ENCODE measurements at places on chromosomes 5 and 9.

GRCh38 chr9:128218518-128219389, 15.6 kb downstream of the DNM1 start:
- H3K4me3 ChIP-seq: peak overlapping the region; percentile 80
- peaks cover 4% of the 10 kb centered on the region for H3K27me3 ChIP-seq
- no peaks in the 10 kb centered on the region for H3K36me3 ChIP-seq
- peak overlapping the region; percentile 66 for H3K27ac ChIP-seq
- DNase-seq: peak; percentile 91

DNA sequence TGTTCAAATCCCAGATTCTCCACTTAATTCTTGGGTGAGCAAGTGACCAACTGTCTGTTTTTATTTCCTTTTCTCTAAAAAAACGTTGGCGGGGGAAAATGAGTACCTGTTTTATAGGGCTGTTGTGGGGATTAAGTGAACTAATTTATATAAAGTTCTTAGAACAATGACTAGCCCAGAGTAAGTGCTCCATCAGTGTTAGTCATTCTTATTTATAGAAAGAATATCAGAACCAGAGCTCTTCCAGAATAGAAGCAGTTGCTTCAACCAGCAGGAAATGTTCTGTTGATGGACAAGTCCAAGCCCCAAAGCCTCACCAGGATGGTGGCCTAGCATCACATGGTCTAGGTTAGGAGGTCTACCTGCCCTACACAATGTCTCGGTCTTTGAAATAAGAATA, 379.2 kb downstream of the ACTL7B start:
- no peak overlapping the region for H3K27ac ChIP-seq
- no peak overlapping the region for H3K4me3 ChIP-seq
- no peaks in the 10 kb centered on the region for H3K36me3 ChIP-seq
- no peaks in the 10 kb centered on the region for H3K4me1 ChIP-seq
- no peak for DNase-seq
- H3K27me3 ChIP-seq: no peaks in the 10 kb centered on the region

- H3K4me3 ChIP-seq: no peak overlapping the region
- peaks cover 41% of the 10 kb centered on the region for H3K4me1 ChIP-seq
- H3K27ac ChIP-seq: no peak overlapping the region
- H3K27me3 ChIP-seq: no peaks in the 10 kb centered on the region
- H3K36me3 ChIP-seq: peaks cover 56% of the 10 kb centered on the region
- DNase-seq: no peak
These were observed 36.2 kb downstream of the IPPK start for GRCh38 chr9:92633614-92634278.

DNA sequence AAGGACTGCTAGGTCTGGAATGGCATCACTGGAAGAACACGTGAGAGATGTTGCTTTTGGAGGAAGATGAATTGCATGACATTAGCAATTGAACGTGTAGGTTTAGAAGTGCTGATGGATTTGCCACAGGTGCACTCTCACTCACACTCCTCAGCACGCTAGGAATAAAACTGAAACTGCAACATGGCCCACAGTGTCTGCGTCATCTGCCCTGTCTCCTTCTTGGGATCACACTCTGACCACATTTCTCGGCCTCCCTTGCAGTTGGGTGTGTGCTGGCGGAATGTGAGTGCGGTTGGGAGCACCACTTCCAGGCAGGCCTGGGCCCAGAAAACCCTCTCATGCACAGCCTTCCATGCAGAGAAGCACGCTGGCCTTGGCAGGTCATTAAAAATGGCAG, 152.8 kb upstream of the LHFPL2 start:
- H3K27me3 ChIP-seq: no peaks in the 10 kb centered on the region
- H3K4me3 ChIP-seq: no peak overlapping the region
- H3K36me3 ChIP-seq: peaks cover 28% of the 10 kb centered on the region
- H3K4me1 ChIP-seq: peaks cover 18% of the 10 kb centered on the region
- no peak overlapping the region for H3K27ac ChIP-seq
- DNase-seq: no peak

GRCh38 chr9:18703901-18704379, 230.0 kb downstream of the ADAMTSL1 start:
- DNase-seq: no peak
- H3K36me3 ChIP-seq: no peaks in the 10 kb centered on the region
- no peak overlapping the region for H3K27ac ChIP-seq
- H3K4me3 ChIP-seq: no peak overlapping the region

GRCh38 chr9:99130069-99130468, 25.2 kb downstream of the TGFBR1 start:
- H3K36me3 ChIP-seq: peaks cover 16% of the 10 kb centered on the region
- peak overlapping the region; percentile 73 for H3K27ac ChIP-seq
- H3K4me3 ChIP-seq: peak overlapping the region; percentile 34
- H3K4me1 ChIP-seq: peaks cover 61% of the 10 kb centered on the region
- H3K27me3 ChIP-seq: no peaks in the 10 kb centered on the region

DNA sequence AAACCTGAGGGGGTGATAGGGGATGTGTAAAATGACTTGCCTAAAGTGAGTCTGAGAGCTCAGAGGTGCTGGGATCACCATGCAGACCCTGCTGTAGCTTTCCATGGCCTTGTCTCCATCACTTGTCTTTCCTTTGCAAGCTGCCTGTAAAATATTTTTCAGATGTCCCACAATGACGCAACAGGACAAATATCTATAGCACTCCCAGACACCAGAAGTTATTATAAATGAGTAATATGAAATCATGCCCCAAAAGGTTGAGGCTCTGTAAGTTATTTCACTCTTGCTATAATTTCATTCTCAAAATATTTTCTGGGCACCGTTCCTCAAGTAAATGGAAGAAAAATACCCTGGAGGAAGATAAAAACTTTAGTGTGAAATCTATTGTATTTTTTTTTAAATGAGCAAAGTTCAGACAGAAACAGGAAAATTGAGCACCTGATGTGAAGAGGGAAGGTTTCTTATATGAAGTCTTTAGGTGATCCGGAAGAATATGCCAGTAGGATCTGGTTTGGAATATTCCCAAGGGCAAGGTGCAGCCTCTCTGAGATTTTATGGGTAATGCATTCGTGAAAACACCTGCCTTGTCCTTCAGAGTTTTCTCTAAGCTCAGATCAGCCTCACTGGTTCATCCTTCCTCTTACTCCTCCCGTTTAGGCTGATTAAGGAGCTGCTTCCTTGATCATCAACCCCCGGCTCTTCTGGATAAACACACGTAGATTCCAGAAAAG, 138.3 kb upstream of the DMAC1 start:
- DNase-seq: no peak
- H3K27ac ChIP-seq: no peak overlapping the region
- H3K27me3 ChIP-seq: no peaks in the 10 kb centered on the region

- no peak overlapping the region for H3K4me3 ChIP-seq
- peaks cover 7% of the 10 kb centered on the region for H3K4me1 ChIP-seq
- no peaks in the 10 kb centered on the region for H3K27me3 ChIP-seq
- H3K27ac ChIP-seq: peak overlapping the region; percentile 14
- DNase-seq: no peak
- peaks cover 48% of the 10 kb centered on the region for H3K36me3 ChIP-seq
These were observed 38.4 kb upstream of the SUSD3 start for GRCh38 chr9:93020151-93020550.

DNA sequence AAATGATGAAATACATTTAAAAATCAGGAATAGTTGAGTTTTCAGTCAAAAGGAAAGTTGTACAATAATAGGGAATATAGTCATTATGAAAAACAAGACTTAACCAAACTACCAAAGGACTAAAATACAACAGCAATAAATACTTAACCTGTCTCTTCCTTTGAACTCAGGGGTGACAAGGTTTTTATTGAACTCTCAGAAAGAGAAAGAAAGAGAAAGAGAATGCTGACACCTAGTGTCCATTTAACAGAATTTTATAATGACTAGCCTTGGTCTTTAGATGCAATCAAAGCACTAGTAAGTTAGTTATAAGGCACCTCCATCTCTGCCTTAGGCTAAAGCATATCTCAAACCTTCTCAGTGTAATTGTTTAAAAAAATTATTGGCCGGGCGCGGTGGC, 47.5 kb downstream of the UIMC1 start:
- no peak for DNase-seq
- H3K4me3 ChIP-seq: no peak overlapping the region
- no peaks in the 10 kb centered on the region for H3K4me1 ChIP-seq
- no peaks in the 10 kb centered on the region for H3K27me3 ChIP-seq
- peak overlapping the region; percentile 37 for H3K27ac ChIP-seq
- H3K36me3 ChIP-seq: peaks cover 30% of the 10 kb centered on the region

DNA sequence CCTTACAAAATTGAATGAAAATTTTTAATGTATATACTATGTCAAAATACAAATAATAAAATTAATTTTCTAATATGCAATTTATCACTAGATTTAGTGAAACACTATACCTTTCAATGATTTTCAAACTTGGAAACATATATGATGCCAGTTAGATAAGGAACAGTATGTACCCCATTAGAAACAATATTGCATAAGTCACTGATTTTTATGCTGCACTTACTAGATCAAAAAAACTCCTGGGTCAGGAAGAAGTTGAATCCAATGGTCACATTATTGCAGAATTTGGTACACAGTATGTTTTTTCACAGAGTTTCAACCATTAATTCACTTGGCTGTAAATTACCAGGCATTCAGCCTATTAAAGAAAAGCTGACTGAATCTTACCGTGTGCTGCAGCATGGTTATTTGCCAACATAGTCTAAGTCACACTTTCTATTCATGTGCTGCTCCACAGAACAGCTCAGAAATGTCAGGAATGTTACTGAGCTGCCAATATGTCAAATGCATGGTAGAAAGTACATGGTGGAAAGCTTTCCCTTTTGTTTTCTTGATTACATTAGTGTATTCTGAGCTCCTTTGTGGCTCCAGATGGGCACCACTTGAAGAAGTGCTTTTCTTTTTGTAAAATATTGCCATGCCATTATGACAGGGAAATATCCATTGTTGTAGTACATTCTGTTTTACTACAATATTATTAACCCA, 9.9 kb upstream of the PRR16 start:
- H3K4me3 ChIP-seq: no peak overlapping the region
- H3K4me1 ChIP-seq: peaks cover 8% of the 10 kb centered on the region
- DNase-seq: no peak
- H3K27ac ChIP-seq: no peak overlapping the region
- no peaks in the 10 kb centered on the region for H3K27me3 ChIP-seq

GRCh38 chr9:26574256-26574655, 318.3 kb downstream of the CAAP1 start:
- no peak overlapping the region for H3K4me3 ChIP-seq
- no peaks in the 10 kb centered on the region for H3K27me3 ChIP-seq
- H3K27ac ChIP-seq: no peak overlapping the region
- H3K4me1 ChIP-seq: no peaks in the 10 kb centered on the region
- no peaks in the 10 kb centered on the region for H3K36me3 ChIP-seq

DNA sequence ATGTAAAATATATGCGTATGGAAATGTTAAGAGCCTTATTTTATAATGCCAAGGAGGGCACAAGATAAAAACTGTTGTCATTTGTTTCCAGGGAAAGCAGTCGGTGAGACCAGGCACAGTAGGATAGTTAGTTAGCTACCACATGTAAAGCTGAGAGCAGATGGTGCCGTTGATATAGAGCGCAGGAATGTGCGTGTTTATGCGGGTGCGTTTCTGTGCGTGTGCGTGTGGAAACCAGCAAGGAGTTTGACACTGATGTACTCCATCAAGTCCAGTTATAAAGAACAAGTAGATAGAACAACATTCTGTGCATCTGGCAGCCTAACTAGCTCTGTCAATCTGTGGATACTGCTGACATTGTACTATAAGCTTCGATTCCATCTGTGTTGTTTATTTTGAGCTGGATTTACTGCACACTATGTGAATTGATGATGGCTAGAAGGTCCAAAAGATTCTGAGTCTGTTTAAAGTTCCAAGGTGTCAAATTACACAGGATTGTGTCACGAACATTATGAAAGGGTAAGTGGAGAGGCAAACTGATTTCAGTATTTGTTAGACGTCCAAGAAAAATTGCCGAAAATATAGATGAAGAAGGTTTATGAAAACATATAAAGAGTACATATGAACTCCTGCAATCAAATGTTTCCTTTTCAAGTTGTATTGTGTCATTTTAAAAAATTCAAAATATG, 494.9 kb upstream of the MEF2C start:
- peaks cover 7% of the 10 kb centered on the region for H3K36me3 ChIP-seq
- no peak for DNase-seq
- no peaks in the 10 kb centered on the region for H3K27me3 ChIP-seq
- H3K27ac ChIP-seq: no peak overlapping the region
- H3K4me1 ChIP-seq: peaks cover 6% of the 10 kb centered on the region

- no peaks in the 10 kb centered on the region for H3K36me3 ChIP-seq
- peaks cover 14% of the 10 kb centered on the region for H3K4me1 ChIP-seq
- no peak overlapping the region for H3K4me3 ChIP-seq
- no peak for DNase-seq
These were observed 141.2 kb upstream of the IER5L start for GRCh38 chr9:129319076-129319937.

DNA sequence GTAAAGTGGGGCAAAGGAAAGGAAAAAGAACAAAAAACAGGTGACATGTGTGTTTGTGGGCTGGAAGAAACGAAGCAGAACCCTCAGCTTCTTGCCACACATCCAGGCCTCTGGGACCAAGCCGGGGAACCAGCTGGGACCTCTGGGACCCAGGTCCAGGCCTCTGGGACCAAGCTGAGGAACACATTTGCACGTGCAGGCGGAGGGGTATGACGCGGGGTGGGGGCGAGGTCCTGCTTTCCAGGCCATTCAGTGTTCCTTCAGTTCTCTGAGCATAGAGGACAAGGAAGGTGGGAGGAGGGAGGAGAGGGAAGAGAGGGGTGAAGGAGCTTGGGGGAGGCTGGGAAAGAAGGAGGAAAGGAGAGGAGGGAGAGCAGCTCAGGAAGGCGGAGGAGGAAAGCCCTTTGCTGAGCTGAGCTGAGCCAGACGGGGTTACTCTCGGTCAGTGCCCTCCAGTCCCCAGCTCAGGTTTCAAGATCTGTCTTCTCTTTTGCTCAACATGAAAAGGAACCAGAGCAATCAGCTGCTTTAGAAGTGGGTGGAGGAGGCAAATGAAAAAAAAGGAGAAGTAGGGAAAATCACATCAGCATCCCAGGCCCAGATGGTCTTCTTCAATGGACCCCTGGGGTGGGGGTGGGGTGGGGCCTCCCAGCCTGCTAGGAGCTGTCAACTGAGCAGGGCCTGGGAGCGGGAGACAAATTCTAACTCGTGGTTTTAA, 59.1 kb downstream of the ABCA1 start:
- H3K27me3 ChIP-seq: no peaks in the 10 kb centered on the region
- peaks cover 9% of the 10 kb centered on the region for H3K36me3 ChIP-seq
- H3K4me3 ChIP-seq: peak overlapping the region; percentile 84
- peak; percentile 75 for DNase-seq

DNA sequence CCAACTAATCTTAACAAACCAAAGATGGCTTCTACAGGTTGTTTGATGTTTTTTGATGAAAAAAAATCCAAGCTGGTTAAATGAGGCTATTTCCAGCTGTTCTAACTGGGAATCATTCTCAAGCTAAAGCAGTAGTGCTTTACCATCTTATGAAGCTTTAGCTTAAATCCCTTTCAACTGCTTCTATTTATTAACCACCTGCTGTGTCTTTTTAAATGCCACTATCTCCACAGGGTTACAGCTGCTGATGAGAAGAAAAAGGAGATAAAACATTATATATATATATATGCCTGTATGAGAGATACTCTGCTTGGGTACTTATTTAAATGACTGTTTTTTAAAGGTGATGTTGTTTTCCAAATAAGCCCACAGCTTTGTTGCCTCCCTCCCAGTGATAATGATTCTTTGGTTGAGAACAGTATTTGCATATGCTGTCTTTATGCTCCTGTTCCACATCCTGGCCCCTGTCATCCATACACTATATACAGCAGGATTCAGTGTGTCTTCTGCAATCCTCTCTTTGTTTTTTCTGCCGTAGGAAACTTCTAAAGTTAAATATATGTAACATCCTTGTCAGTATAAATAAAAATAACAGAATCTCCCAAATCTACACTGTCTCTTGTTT, 164.0 kb downstream of the PAM start:
- no peaks in the 10 kb centered on the region for H3K4me1 ChIP-seq
- H3K36me3 ChIP-seq: no peaks in the 10 kb centered on the region
- H3K27ac ChIP-seq: no peak overlapping the region

GRCh38 chr9:124345751-124346281, 69.4 kb downstream of the PSMB7 start:
- H3K27me3 ChIP-seq: no peaks in the 10 kb centered on the region
- H3K27ac ChIP-seq: peak overlapping the region; percentile 81
- no peak overlapping the region for H3K4me3 ChIP-seq

Data from stimulated activated naive B cell treated with anti-CD40 and anti-IgM and Interleukin-4, amounts not matched to agents 10 μg/mL and 1 μg/mL and 100 μg/mL, for 72 hours (primary cell).